ENCODE measurements at places on chromosomes 1 and 21.
A peak's percentile ranks its signal among the peaks of the same experiment; 100 is the strongest.

DNA sequence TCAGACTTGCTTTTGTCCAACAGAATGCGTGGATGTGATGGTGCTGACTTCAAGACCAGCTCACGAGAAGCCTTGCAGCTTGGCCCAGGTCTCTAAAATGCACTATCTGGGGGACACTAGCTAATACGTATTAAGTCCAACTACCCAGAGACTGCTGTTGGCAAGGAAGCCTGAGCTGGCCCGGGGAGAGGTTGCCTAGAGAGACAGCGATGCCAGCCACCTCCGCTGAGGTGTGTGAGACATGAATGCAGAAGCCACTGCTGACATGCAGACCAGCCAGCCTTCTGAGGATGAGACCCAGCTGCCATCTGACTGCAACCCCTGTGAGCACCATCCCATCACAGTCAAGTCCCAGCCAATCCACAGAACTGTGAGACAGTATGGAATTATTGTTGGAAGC lies 32.5 kb downstream of the THAP3 start:
- DNase-seq: no peak

DNA sequence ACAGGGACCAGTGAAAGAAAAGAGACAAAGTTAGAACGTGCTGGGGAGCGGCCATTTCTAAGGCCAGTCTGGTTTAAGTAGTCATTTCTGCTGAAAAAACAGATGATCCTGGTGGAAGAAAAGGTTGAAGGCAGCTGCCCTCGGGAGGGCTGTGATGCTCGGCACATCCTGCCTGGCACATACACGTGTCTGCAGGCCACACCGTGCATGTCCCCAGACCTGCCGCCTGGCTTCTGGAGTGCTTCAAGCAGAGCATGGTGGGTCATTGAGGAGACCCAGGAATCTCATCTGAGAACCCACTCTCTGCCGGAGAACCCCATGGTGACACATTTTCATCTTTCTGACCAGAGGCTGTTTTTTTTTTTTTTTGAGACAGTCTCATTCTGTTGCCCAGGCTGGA lies 32.4 kb downstream of the IFNAR1 start:
- no peak for DNase-seq

GRCh38 chr1:78303620-78304019 lies 187.2 kb upstream of the PTGFR start:
- DNase-seq: peak; percentile 92

DNA sequence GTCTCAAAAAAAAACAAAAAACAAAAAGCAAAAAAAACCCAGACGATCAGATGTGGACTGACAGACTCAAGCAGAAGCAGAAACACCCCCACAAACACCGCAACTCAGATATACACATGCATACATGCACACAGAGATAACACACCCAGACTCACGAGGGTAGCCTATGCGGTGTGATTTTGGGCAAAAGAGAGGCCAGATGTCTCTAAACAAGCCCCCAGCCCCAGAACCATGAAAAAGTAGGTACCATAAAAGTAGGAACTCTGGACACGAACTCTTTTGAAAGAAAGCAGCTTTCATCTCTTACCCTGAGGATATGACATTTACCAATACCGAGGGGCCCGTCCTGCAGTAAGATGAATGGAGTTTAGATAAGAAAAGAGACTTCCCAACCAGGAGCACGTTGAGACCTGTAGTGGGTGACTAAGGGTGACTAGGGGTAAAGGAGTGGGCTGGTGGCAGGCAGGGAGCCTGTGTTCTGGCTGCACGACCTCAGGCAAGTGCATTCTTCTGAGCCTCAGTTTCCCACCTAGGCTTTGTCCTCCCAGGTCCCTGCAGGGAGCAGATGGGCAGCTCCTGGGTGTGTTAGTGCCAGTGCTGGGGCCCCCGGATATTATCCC lies 1.5 kb upstream of the TINAGL1 start:
- DNase-seq: no peak

DNA sequence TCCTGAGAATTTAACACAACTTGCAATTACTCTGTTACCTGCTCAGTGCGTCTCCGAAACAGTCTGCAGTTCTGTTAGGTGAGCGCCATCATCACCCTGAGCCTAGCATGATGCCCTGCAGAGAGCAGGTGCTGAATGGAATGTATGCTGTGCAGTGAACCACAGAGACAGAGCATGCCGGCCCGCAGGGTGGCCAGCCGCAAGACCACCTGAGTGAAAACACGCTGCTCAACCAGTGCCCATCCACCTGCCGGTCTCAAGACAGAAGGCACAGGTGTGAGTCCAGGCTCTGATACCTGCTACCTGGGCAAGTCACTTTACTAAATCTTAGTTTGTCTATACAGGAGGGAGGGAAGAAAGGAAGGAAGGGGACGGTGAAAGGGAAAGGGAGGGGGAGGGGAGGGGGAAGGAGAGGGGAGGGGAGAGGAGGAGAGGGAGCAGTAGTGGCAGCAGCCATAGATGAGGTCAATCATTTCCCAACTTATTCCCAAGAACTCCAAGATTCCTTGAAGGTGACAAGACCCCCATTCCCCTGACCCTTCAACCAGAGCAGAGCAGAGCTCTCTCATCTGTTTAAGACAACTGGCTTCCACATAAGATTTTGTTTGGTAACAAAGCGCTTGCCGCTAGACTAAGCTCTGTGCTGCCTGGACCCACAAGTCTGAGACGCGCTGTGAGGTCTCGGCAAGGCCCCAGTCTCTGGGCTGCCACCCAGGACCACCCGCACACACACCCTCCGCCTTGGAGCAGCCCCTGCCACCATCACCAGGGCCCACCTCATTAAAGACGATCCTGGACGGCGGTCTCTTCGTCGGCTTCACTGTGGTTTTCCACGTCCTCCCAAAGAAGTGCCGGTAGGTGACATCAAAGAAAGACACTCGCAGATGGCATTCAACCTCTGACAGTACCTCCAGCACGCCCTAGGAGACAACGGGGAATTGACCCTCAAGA lies 14.5 kb downstream of the NPHP4 start:
- DNase-seq: no peak

GRCh38 chr1:21126324-21126723 lies 50.4 kb downstream of the EIF4G3 start:
- DNase-seq: no peak

- no peak for DNase-seq
Observed at GRCh38 chr1:69175053-69175452, 392.7 kb upstream of the LRRC7 start.

- no peak for DNase-seq
Observed at GRCh38 chr1:5757187-5757805, 234.9 kb downstream of the NPHP4 start.

GRCh38 chr1:31434101-31434871 lies 21.3 kb downstream of the SERINC2 start:
- DNase-seq: no peak

GRCh38 chr1:204072931-204073836 lies at the start of gene SOX13:
TSS of gene SOX13 (plus strand) at chr1:204073115. CDS start at chr1:204112916, 39,801 bp downstream.
- peak; percentile 80 for DNase-seq

- DNase-seq: no peak
Observed at GRCh38 chr1:980602-981395, 1.1 kb downstream of the PERM1 start.

- DNase-seq: no peak
Observed at GRCh38 chr1:53559854-53560580, 100.8 kb downstream of the DMRTB1 start.

GRCh38 chr1:238779716-238780115 lies 606.7 kb upstream of the CHRM3 start:
- DNase-seq: peak; percentile 63

DNA sequence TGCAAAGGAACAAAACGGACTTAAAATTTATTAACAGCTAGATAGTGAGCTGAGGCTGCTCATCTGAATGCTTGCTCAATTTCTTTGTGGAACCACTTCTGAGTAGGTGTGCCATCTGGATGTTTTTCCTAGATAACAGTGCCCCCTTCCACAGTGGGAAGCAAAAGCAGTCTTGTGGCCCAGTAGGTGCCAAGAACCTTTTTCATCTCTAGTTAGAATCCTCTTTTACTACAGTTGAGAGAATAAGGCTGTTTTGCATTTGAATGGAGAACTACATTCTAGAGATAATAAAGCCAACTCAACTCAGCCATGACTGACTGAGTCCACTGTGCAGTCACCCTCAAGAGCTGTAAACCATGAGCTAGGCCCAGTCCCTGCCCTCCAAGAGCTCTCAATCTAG lies 13.3 kb downstream of the F3 start:
- no peak for DNase-seq

GRCh38 chr1:52659356-52659755 lies 26.4 kb downstream of the SHISAL2A start:
- no peak for DNase-seq

- DNase-seq: peak; percentile 80
Observed at GRCh38 chr21:37547615-37548200, 181.1 kb downstream of the DYRK1A start.

GRCh38 chr1:200153277-200154055 lies 126.0 kb downstream of the NR5A2 start:
- no peak for DNase-seq

GRCh38 chr1:156126043-156126629 lies 11.6 kb downstream of the LMNA start:
- peak; percentile 99 for DNase-seq

DNA sequence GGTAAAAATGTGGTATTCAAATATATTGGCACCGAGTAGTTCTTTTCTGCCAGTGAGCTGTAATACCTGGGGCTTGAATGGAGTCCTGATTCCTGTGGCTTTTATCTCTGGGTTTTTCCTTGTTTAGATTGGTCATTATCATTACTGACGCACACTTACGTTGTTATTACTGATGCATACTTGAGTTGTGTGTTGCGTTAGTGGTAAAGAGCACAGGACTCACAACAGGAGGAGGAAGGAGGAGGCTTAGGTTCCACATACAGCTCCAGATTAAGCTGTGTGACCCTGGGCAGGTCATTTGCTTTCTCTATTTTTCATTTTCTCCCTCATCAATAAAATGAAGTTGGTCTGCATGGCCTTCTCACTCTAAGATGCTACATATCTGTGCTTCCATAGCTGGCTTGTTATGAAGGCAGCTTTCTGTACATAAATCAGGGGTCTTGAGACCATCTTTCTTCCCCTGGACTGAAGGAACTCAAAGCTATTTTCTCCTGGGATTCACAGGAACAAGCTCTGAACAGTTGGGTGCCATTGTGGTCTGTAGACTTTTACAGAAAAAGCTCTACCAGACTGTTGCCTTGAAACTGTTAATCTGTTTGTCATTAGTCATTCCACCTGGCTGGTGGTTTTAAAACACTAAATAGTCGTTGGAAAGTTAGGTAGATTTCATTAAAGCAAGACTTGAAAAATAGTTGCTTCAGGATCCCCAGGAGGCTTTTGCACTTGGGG lies 5.6 kb downstream of the ARID1A start:
- DNase-seq: no peak

DNA sequence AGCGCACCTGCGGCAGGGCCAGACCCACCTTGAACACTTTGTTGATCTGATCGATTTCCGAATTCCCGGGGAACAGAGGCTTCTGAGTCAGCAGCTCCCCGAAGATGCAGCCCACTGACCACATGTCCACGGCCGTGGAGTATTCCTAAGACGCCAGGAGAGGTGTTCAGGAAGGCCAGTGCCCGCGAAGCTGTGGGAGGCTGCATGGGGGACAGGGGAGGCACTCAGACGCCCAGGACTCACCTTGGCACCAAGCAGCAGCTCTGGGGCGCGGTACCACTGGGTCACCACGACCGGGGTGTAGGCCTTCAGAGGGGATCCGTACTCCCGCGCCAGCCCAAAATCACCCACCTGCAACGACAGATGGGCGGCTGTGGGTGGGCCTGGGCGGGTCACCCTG lies 11.2 kb upstream of the SLC35E2B start:
- no peak for DNase-seq

DNA sequence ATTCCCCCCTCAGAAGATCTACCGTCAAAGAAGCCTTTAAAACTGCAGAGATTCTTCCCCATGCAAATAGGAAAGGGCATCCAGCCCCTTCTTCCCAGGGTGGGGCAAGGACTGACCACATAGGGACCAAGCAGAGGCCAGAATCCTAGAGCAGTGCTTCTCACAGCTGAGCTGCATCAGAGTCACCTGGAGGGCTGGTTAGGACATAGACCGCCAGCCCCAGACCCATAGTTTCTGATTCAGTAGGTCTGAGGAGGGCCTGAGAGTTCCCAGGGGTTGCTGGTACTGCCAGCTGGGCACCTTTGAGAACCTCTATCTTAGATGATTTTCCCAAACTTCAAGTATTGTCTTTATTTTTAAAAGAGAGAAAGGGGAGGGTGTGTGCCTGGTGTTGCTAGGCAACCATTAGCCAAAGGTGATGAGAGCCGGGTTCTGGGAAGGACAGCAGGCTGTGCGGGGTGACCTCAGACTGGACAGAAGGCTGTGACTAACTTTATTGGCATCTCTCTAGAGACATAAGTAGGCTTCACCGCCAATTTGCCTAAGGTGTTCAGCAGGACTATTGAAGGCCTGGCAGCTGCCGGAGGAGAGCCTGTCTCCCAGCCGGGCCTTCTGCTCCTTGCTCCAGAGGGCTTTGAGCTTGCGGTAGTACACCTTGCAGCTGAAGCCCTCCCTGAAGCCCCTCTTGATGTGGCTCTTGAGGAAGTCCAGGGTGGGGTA lies 3.0 kb downstream of the SPATA46 start:
- DNase-seq: no peak

- no peak for DNase-seq
Observed at GRCh38 chr1:80202118-80202517, 1195.6 kb upstream of the ADGRL4 start.

DNA sequence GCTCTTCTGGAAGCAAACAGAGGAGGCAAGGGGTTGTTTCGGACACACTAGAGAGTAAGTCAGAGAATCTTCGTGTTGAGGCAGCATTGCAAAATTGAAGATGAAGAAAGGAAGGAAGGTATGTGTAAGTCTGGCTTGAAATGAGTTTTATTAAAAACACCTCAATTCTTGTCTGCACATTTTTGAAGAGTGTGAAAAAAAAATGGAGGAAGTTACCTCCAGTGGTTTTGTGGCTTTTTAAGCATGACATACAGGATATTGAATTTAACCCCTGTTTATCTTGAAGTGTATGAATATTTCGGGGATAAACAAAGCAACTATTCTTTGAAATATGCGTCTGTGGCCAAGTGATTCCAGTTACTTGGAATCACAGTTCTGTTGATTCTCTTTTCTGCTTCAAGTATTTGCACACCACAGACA lies 203.2 kb upstream of the SGIP1 start:
- DNase-seq: peak; percentile 68

GRCh38 chr1:152997901-152998300 lies 3.6 kb upstream of the SPRR3 start:
- no peak for DNase-seq

DNA sequence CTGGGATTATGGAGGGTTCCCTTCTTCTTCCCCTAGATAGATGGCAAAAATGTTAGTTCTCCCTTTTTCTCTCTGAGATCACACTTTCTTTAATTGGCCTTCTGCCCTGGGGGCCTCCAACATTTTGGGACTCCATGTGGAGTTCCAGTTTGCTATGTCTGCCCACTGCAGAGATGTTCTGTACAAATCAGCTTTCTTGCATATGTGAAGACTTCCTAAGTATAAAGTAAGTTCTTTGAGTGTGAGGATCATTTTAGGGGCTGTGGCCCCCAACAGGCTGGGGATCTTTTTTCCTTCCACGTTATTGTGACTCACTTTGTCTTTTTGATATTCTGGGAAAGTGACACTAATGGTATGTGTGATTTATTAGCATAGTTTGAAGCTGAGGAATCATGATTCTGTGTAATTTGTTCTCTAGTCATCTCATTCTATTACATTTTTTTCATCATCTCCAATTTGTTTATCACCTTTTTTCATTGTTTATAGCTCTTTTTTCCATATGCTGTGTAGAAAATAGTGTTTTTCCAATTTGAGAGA lies 48.2 kb downstream of the HHAT start:
- DNase-seq: peak; percentile 74
